ENCODE measurements at places on chromosomes 16 and 17. TPM values are rescaled to one million over a fixed set of nuclear protein-coding genes. Genes with fewer than 3 reads are reported as not detected.

Gene VASN
- polyA plus RNA-seq: 47.9 TPM

- no peak for DNase-seq
These were observed at the start of gene EVI2A for GRCh38 chr17:31321481-31321880. Gene EVI2A, minus strand, starts transcription at chr17:31321622. Its CDS starts 2,609 bp downstream, at chr17:31319013.

Gene ITGAL
- 3.4 TPM for polyA plus RNA-seq

- DNase-seq: no peak
These were observed 10.0 kb upstream of the CYTH1 start for GRCh38 chr17:78791840-78792709.

- no peak for DNase-seq
These were observed 124.8 kb downstream of the MAP2K6 start for GRCh38 chr17:69539274-69539673.

GRCh38 chr16:23435500-23435899, 17.5 kb downstream of the COG7 start:
- no peak for DNase-seq

DNA sequence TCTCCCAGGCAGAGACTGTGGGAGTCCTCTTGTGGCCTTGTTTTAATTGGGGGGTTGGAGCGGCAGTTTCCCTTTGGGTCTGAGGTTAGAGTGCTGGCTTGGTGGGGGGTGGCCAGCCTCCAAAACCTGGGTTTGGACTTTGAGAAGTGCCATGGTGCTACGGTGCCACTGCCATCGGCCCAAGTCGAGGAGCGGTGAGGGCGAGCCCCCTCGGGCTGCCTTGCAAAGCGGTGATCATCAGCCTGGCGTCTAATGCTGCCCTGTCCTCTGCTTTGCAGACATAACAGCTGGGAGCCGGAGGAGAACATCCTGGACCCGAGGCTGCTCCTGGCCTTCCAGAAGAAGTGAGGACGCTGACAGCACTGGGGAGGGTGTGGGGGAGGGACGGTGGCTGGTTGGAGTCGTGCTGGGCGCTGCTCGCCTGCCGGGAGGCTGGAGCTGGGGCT, 1.2 kb downstream of the CBX2 start:
- no peak for DNase-seq

GRCh38 chr17:35062308-35062707, 1.2 kb downstream of the RFFL start:
- DNase-seq: no peak
